ENCODE measurements at places on chromosomes 7 and 10. TPM values are rescaled to one million over a fixed set of nuclear protein-coding genes. Genes with fewer than 3 reads are reported as not detected.

The FHIP2A gene
- 19.7 TPM for polyA plus RNA-seq

The KCNMA1 gene
- 15.2 TPM for polyA plus RNA-seq

The ZNF736 gene
- polyA plus RNA-seq: 9.5 TPM

The NODAL gene
- polyA plus RNA-seq: 0.68 TPM

The RNLS gene
- 2.7 TPM for polyA plus RNA-seq

The GIMAP2 gene
- polyA plus RNA-seq: 4.9 TPM

The HOXA3 gene
- 11.2 TPM for polyA plus RNA-seq

The SFTPA1 gene
- not detected for polyA plus RNA-seq

The GLI3 gene
- polyA plus RNA-seq: 13.6 TPM

The CUZD1 gene
- polyA plus RNA-seq: 1.0 TPM

DNA sequence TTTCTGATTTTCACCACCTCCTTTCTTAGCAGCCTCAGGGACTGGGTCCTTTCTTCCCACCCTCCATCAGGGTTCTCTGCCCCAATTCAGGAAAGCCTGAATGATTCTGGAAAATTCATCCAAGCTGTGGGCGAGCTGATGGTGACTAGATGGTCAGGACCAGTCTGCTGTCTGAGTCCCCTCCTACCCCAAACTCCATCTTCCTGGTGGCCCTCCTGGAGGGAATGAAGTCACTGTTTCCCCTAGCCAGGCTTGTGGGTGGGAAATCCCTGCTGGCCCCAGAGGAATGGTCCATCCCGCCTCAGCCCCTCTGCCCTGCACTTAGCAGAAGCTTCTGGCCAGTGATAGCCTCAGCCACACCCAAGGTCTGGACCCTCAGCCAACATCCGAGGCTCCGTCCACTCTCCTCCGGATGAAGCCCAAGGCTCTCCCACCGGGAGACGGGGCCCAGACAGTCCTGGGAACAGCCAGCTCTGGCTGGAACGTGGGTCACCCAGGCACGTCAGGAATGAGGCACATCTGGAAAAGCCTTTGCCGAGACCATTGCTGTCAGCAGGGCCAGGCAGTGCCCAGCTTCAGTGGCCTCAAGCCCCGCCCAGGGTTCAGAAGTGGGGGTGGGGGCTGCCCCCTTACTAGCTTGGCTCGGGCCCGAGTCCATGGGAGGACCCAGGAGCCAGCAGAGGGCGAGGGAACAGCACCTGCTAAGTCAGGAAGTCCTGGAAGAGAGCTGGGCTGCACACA lies 4.0 kb upstream of the AQP1 start:
- peak; percentile 40 for DNase-seq

- no peak for DNase-seq
Measured at GRCh38 chr10:62631241-62631640, 173.3 kb upstream of the ADO start.

DNA sequence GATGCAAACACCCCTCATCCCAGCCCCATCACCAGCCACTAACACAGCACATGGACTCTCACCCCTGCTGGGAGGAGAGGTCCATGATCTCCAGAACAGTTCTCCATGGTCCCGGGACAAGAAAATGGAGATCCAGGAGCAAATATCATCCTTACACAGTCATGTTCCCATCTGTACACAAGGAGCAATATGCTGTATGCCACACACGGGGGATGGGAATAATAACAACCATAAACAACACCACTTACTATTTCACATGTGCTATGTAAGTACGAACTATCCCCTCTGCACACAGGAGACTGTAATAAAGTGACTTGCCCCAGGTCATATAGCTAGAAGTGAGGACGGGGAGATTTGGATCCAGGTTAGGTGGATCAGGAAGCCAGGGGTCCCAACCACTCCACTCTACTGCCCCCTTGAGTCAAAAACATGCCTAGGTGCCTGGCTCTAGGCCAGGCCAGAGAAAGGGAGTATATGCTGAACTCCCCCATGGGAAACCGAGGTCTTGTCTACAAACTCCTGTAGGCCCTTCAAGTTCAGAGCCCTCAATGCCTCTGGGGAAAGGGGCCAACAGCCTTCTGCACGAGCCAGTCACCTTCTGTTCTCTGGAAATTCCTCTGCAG lies 34.1 kb downstream of the LRRC20 start:
- no peak for DNase-seq

DNA sequence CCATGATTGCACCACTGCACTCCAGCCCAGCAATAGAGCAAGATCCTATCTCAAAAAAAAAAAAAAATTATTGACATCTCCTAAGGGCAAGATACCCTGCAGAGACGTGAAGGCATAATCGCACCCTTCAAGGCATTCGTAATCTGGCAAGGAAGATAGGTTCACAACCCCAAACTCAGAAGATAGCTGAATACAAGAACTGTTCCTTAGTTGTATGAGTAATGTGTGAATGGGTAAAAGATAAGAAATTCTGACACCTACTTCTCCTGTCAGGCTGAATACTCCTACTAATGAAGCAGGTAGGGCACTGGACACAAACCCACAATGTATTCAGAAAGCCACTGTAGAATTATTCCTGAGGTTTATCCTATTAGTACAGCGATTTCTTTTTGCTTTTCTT lies 882.4 kb upstream of the AUTS2 start:
- DNase-seq: no peak

GRCh38 chr7:69772718-69773436 lies 174.6 kb downstream of the AUTS2 start:
- DNase-seq: no peak

GRCh38 chr7:20440472-20441105 lies 109.9 kb downstream of the ITGB8 start:
- no peak for DNase-seq

DNA sequence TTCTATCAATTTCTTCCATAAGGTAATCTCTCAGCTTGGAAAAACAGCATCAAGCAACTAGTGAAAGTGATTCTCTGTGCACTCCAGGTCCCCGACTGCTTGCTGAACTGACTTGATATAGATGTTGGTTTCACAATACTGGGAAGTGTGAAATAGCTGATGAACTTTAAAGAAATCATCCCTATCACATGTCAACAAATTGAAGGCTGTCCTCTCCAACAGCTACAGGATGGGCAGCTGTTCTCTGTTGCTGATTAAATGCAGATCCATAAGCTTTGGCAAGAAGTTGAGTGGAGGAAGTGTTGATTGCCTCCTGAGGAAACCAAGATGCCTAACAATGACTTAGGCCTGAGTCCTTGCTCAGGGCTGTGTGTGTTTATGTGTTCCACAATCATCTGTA lies 130.4 kb upstream of the GDF10 start:
- no peak for DNase-seq

DNA sequence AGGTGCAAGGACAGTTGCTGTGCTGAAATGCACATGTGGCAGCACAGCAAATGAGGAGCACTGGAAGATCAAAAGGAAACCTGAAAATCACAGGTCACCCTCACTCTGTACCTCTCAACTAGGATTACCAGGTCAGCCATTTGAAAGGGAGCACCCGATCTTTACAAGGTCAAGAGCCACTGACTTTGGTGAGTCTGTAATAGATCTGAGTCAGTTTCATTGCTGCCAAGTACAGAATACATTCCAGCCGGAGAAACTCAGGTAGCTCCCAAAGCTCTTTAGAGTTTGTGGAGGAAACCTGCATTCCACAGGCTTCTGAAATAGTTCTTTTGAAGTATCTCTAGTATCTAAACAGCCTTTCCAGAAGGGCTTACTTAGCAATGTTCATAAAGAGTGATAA lies 217.5 kb downstream of the SNX13 start:
- DNase-seq: no peak

GRCh38 chr7:115060095-115060870 lies 138.4 kb downstream of the MDFIC start:
- DNase-seq: no peak

GRCh38 chr7:142670511-142670910 lies 78.8 kb upstream of the PRSS1 start:
- no peak for DNase-seq

GRCh38 chr10:99389729-99390480 lies 40.5 kb downstream of the GOT1 start:
- no peak for DNase-seq

- DNase-seq: no peak
Measured at GRCh38 chr10:125631806-125632205, 51.2 kb downstream of the TEX36 start.

GRCh38 chr10:76150139-76150875 lies 718.9 kb downstream of the LRMDA start:
- no peak for DNase-seq

DNA sequence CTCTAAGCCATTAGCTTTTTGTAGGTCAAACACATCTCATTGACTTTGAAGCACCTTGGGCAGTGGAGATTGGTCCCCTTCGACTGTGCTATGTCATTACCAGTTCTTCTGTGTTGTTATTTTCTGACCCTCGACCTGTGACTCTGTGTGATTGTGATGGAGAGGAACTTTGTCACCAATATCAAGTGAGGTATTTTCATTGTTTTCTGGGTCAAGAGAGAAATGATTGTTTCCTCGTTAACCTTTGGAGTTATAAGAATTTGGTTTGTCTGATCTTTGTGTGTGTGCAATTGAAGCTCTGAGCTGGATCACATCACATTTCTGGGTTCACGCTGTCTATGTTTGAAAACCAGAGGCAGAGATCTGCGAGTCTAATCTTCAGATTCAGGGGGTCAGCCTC lies 432.2 kb upstream of the KLF6 start:
- DNase-seq: no peak

- no peak for DNase-seq
Measured at GRCh38 chr10:79166312-79166721, 97.6 kb downstream of the ZMIZ1 start.
